ENCODE measurements at places on chromosomes 3 and 15. TPM values are rescaled to one million over a fixed set of nuclear protein-coding genes. Genes with fewer than 3 reads are reported as not detected.

GRCh38 chr3:196181127-196181546, 30.1 kb downstream of the ZDHHC19 start:
- no peak for DNase-seq

DNA sequence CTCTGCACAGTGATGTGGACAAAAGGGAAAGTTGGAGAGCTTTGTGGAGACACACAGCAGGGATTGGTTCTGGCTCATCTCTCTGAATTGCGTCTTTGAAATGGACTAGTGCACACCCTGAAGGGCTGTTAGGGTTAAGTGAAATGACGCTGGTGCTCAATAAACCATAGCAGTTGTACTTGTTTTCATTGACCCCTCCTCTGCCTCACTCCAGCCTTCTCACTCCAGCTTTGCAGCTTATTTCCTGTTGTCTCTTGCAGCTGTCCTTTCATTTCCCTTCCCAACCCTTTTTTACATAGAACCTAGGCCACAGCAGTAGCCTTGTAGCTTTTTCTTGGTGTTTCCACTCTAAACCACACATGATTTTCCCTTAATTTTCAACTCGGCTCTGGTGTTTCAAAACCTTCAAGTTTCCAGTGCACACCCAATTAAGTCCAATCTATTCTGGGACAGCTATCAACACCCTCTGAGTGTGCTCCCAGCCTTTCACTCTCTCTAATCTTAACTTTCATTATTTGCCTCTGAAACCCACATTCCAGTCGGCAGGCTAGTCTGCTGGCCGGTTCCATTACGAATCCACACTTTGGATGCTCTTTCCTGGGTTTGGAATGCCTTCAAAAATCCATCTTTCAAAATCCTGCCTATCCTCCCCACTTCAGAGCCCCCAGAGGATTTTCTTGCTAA, 6.4 kb downstream of the C3orf52 start:
- DNase-seq = no peak

- DNase-seq = no peak
Measured at GRCh38 chr3:152094406-152094805, 174.3 kb upstream of the MBNL1 start.

- no peak for DNase-seq
Measured at GRCh38 chr3:73213896-73214295, 152.4 kb downstream of the EBLN2 start.

GRCh38 chr15:99466701-99467337, 99.0 kb upstream of the MEF2A start:
- no peak for DNase-seq

GRCh38 chr15:81882504-81882903, 163.3 kb downstream of the MEX3B start:
- no peak for DNase-seq

DNA sequence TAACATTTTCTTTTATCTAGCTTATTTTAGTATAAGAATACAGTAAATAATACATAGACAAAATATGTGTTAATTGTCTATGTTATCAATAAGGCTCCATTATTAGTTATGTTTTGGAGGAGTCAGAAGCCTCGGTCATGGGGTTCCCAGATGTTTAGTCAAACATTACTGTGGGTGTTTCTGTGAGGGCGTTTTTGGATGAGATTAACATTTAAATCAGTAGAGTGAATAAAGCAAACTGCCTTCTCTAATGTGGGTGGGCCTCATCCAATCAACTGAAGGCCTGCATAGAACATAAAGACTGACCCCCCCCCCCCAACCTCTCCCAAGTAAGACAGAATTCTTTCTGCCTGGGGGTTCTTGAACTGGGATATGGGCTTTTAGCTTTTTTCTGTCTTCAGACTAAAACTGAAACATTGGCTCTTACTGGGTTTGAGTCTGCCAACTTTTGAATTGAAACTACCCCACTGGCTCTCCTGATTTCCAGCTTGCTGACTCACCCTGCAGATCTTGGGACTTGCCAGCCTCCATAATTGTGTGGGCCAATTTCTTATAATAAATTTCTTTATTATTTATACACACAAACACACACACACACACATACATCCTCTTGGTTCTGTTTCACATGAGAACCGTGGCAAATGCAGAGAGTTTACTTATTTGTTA, 192.0 kb downstream of the TPRG1 start:
- DNase-seq = no peak

DNA sequence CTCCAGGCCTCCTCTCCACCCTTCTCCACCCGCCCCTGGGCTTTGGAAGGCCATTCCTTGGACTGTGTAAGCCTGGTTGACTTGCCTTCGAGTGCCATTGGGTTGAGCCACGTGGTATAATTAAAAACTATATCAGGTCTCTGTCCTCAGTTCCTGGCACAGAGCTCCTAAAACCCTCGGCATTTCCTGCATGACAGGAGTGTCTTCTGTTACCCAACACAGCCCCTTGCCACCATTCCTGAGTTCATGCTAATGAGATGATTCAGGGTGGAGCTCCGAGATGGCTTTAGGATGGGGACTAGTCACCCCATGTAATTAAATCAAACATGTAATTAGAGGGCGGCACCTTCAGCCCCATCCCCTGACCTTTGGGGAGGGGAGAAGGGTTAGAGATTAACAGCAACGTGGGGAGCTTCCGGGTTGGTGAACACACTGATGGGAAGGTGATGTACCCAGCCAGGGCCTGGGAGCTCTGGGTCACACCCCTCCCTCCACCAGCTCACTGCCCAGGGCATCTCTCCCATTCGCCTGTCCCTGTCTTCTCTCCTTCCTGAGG, 256.4 kb downstream of the FAM43A start:
- no peak for DNase-seq

DNA sequence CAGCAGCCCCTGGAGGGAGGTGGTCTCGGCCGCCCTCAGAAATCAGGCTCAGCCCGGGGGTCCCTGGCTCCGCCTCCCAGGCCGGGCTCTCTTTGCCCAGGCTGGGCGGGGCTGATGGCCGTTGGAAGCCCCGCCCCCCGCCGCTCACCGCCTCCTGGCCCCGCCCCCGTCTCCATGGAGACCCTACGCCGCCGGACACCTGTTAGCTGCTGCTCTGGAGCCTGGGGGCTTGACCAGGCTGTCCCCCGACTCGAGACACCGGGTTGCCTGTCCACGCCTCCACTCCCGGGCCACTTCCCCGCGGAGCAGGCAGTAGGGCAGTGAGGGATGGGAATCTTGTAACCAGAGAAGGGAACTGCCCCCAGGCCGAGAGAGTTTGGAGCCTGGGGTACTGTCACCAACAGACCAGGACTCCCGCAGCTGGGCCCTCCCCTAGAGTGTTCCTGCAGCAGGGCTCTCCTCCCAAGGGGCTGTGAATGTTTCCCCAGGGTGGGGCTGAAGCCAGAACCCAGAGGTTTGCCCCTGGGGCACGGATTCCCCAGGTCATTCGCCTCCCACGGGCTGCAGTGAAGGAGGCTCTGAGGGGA, 27.8 kb upstream of the RPL32 start:
- peak; percentile 79 for DNase-seq

GRCh38 chr3:23749609-23750008, 56.1 kb upstream of the UBE2E1 start:
- no peak for DNase-seq

- no peak for DNase-seq
Measured at GRCh38 chr3:151281671-151282324, 3.5 kb upstream of the P2RY14 start.

- DNase-seq = no peak
Measured at GRCh38 chr3:138371070-138371965, 22.9 kb downstream of the MRAS start.

DNA sequence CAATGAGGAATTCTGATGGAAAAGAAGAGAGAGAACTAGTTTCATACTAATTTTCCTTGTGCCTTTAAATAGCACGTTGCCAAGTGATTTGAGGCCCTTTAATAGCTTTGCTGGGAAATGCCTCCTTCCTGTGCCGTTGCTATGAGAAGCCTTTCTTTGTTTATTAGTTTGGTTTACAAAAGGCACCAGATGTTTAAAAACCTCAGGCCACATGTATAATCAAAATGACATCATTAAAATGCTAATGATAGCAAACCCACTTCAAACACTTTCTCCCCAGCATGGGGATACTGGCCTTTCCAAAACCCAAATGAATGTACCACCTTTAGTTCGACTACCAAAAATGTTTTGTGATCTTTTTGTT, 50.0 kb upstream of the TBC1D23 start:
- DNase-seq = no peak

- DNase-seq = peak; percentile 70
Measured at GRCh38 chr15:74768771-74769342, 13.0 kb upstream of the CSK start.

DNA sequence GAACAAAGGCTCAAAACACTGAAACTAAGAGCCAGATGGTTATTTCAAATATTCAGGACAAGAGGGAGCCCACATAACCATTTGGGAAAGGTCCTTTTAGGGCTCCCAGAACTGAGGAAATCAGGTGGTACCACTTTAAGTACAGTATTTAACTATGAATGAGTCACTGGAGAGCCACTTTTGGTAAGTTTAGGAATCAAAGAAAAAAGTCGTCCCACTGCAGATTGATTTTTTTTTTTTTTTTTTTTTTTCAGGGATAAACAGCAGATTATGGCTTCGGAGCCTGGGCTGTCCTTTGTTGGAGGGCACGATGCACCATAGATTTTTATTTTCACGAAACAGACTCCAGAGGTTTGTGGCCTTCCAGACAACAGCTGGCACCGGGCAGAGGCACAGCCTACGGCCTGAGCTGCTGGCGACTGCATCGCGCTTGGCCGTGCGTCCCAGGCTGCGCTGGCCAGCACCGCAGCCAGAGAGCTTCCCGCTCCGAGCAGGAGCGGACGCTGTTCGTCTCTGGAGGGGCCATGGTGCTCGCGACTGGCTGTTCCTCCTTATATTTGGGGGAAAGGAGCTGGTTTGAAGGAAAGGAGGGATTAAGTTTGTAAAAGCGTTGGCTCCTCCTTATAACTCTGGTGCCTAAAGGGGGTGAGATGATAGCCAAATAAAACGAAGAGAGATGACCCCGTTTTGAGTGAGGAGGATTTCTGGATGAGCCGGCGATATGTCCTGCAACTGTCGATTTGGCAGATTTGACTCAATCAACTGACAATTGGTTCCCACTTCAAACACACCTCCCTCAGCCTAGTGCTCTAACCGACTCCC, 152.9 kb upstream of the GOLIM4 start:
- peak; percentile 54 for DNase-seq

- DNase-seq = no peak
Measured at GRCh38 chr15:63870043-63870394, 36.3 kb upstream of the HERC1 start.

DNA sequence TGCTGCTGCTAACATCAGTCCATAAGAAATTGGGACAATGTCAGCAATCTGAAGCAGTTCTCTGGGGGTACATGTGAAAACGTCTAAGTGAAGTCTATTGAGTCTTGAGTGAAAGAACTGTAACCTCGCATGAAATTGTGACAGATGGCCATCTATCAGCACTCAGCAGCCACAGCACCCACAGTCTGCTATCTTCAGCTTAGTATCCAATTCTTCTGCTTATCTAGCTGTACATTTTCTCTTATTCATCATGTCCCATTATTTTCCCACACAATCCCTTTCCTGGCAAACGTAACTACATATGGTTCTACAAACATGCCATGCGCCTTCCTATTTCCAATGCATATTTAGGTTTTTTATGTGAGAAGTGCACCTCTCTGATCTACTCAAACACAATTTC, 629.7 kb downstream of the NTRK3 start:
- no peak for DNase-seq

DNA sequence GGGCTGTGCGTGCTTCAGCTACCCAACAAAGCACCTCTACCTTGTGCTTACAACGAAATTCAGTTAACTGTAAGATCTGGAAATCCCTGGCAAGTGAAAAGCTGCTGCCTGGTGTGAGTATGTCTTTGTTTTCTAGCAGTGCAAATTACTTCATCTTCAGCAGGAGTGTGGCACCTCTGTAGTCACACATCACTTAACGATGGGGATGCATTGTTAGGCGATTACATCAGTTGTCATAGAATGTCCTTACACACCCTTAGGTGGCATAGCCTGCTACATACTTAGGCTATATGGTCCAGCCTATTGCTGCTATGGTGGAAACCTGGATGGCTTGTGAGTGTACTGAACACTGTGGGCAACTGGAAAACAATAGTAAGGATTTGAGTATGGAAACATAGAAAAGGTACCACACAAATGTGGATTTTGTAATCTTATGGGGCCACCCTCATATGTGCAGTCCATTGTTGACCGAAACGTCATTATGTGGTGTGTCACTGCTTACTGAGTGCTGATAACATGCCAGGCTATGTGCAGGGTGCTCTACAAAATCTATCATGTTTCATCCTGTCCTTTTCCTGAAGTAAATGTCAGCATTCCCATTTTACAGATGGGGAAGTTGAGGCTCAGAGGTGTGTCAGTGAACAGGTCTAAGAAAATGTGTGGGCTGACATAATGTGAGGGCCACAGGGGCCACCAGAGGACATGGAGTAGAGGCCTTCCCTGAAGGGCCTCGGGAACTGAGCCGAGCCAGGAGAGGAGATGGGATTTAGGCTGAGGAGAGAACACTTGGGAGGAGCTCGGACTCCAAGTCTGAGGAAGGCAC, 173.5 kb downstream of the VGLL4 start:
- no peak for DNase-seq

- no peak for DNase-seq
Measured at GRCh38 chr3:62607287-62608029, 234.1 kb upstream of the FEZF2 start.

GRCh38 chr15:95850837-95851236, 479.7 kb upstream of the NR2F2 start:
- DNase-seq = no peak

GRCh38 chr3:15982667-15983196, 185.0 kb upstream of the ANKRD28 start:
- no peak for DNase-seq

GRCh38 chr3:188342991-188343732, 189.2 kb downstream of the LPP start:
- DNase-seq = no peak

The PXYLP1 gene
- 4.4 TPM for total RNA-seq

The ITIH1 gene
- not detected for total RNA-seq

The C3orf85 gene
- not detected for total RNA-seq

The COL6A6 gene
- total RNA-seq = 0.49 TPM

The MAP6D1 gene
- 0.90 TPM for total RNA-seq

The HYAL2 gene
- total RNA-seq = 214 TPM

The IGF2BP2 gene
- total RNA-seq = 165 TPM

Data from endothelial cell (in vitro differentiated cells).